GM10248 (cell line): ENCODE measurements at places on chromosomes 11 and 22.

GRCh38 chr11:14537134-14537599 lies 17.0 kb upstream of the PSMA1 start:
- DNase-seq: peak; percentile 67

DNA sequence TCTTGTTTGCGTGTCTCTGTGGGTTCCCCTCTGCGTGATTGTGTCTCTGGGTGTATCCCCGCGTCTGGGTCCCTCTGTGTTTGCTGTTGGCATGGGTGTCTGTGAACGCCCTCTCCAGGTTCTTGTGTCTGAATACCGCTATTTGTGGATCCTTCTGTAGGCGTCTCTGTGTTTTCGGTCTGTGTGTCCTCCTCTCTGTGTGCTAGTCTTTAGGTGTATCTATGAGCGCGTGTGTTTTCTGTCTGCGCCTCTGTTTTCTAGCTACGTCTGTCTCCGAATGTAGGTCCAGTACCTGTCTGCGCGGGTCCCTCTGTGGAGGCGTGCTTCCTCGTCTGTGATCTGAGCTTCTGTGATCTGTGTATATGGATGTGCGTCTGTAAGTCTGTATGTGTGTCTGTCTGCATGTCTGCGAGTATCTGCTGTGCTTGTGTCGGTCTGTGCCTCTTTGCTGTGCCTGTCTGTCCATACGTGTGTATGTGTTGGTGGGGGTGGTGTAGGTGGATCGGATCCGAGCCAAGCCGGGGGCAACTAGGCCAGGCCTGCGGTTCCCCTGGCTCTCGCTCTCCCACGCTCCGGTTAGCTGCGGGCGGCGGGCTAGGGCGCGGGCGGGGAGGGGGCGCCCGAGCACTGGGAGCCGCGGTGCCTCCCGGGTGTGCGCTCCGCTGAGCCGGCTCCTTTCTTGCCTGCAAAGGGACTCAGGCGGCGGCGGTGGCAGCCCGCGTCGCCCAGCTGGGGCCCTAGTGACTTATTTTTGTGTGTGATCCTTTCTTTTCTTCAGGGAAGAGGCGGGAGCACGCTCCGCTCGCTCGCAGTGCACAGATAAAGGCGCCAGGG lies 105.3 kb upstream of the E2F8 start:
- peak; percentile 61 for DNase-seq

- no peak for DNase-seq
Measured at GRCh38 chr11:133983660-133984316, 27.0 kb upstream of the IGSF9B start.

DNA sequence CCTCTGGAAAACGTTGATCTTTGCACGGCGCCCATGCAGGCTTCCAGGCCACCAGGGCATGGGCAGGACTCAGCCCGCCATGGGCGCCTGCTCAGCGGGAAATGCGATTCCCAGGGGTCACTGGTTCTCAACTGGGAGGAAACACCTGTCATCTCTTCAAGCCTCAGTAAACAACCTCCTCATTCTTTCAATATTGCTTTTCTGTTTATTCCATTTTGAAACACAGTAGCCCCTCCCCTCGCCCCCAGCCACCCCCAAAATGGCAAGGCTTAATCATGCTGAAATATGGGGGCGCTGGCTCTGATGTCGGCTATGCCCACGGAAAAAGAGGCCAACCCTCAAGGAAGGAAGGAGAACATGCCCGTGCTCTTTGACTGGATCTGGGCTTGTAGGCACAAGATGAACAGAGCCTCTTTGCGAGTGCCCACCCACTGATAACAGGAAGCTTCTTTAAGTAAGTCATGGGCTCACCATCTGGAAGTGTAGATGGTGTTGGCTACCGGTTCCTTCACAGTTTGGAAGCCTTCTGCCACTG lies 594 bp upstream of the POU2AF1 start:
- DNase-seq: peak; percentile 46

DNA sequence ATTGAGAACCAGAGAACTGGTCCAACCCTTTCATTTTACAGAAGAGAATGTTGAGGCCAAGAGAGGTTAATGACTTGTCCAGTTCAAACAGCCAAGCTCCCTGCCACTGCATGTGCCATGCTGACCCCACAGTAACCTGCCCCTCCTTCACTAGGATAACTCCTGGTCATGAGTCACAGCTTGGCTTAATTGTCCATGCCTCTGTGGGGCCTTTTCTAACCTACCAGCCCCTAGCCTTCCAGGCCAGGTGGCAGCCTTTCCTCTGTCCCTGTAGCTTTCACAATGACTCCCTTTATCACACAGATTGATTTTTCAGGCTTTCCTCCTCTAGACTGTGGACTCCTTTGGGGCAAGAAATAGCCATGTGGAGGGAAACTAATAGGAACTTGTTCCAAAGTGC lies 97.2 kb downstream of the PIWIL4 start:
- no peak for DNase-seq

DNA sequence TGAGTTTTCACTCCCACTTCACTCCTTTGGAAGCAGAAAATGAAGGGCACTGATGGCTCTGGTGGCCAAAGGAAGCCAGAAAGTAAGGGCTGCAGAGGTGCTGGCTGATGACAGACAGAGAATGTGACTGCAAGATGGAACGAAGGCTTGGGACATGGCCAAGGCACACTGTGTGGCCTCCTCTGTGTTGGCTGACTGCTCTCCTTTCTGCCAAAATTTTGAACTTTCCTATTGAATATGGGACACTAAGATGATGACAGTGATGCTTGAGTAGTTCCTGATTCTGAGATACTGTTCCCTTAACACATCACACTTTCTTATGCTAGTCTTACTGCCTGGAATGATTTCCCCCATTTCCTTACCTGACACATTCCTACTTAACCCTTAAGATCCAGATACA lies 156.4 kb downstream of the SWAP70 start:
- no peak for DNase-seq

- DNase-seq: peak; percentile 80
Measured at GRCh38 chr11:9015677-9016076, 11.9 kb upstream of the NRIP3 start.

GRCh38 chr11:77200351-77201268 lies 72.6 kb downstream of the MYO7A start:
- DNase-seq: no peak

DNA sequence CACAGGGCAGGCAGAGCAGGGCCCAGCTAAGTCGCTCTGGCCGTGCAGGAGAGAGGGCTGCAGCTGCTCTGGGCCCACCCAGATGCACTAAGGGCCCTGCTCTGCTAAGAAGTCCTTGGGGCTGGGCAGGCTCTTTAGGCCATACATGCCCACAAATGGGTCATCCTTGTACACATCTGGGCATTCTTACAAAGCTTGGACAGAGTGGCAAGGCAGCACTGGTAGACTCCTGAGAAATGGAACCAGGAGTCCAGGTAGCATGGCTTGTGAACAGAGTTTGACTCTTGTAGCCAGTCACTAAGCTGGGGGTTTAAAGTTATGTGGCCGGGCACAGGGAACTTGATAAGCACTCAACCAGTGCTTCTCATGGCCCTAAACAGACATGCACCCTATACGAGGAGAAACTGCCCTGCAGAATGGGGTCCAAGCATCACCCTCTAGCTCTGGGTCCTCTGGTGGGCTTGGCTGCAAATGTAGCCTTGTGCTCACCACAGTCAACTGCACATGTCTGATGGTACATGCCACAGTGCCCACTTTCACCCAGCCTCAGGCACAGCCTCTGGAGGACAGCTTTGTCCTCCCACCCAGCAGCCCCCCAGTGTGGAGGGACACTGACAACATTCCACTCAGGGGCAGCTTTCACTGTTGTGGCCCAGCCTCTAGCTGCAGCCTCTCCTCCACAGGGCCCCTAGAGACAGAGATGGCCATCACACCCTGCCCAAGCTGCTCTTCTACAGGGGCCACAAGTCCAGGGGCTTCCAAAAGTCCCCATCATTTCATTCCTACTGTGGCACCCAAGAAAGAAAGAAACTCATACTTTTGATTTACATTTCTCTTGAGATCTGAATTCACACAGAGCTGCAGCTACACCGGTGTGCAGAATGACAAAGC lies 75.2 kb downstream of the DGCR2 start:
- no peak for DNase-seq

DNA sequence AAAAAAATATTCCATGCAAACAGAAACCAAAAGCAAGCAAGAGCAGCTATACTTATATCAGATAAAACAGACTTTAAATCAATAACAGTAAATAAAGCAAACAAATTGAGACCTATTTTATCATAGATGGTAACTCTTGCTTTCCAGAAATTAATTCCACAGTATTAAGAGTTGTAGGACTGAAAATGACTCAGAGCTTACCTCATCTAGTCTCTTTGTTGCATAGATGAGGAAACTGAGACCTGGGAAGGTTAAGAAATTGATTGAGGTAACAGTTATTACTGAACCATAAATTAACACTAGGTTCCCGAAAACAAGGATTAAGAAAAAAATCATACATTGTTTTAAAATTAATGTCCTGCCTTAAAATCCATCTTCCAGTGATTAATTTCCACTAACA lies 123.8 kb downstream of the PLEKHA7 start:
- DNase-seq: no peak

GRCh38 chr11:59776210-59777066 lies 21.3 kb downstream of the STX3 start:
- DNase-seq: no peak

GRCh38 chr22:45008186-45008681 lies 1.6 kb downstream of the PHF21B start:
- DNase-seq: no peak

DNA sequence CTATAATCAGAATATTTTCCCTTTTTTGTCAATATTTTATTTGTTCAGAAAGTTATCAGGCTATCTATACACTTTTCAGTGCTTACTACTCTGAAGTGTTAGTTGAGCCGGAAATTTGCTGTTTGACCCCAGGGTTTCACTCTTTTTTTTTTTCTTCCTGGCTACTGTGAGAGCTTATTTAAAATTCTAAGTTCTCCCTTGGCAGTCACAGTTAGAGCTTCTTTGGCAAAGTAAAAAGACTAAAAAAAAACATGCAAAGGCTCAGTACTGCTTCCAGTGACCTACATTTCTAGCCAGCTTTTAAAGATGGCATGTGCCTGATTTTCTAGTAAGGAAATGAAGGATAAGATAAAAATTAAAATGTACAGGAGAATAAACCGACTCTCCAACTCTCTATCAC lies 48.4 kb downstream of the ELP4 start:
- DNase-seq: no peak

- no peak for DNase-seq
Measured at GRCh38 chr11:91788764-91789163, 435.9 kb upstream of the FAT3 start.

- DNase-seq: no peak
Measured at GRCh38 chr11:43360361-43361032, 1.8 kb downstream of the TTC17 start.

- DNase-seq: no peak
Measured at GRCh38 chr22:47310601-47311000, 548.2 kb downstream of the TBC1D22A start.
